Calu3 (cell line): ENCODE measurements at places on chromosomes 5 and 9.

DNA sequence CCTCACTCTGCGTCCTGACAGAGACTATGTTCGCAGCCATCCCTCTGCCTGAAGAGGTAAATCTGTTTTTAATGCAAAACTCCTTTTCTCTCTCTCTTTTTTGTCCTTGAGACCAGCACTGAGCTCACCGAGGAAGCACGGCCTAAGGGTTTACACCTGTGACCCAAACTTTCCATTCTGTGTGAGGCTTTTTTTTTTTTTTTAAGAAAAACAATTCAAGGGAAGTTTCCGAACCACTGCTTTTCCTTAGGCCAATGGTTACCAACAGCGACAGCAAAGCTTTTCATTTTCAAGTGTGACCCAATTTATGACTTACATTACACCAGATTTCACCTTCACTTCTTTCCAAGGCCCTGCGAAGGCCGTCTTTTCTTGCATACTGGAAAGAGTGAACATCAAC lies 205.9 kb downstream of the EFNA5 start:
- no peak for DNase-seq

DNA sequence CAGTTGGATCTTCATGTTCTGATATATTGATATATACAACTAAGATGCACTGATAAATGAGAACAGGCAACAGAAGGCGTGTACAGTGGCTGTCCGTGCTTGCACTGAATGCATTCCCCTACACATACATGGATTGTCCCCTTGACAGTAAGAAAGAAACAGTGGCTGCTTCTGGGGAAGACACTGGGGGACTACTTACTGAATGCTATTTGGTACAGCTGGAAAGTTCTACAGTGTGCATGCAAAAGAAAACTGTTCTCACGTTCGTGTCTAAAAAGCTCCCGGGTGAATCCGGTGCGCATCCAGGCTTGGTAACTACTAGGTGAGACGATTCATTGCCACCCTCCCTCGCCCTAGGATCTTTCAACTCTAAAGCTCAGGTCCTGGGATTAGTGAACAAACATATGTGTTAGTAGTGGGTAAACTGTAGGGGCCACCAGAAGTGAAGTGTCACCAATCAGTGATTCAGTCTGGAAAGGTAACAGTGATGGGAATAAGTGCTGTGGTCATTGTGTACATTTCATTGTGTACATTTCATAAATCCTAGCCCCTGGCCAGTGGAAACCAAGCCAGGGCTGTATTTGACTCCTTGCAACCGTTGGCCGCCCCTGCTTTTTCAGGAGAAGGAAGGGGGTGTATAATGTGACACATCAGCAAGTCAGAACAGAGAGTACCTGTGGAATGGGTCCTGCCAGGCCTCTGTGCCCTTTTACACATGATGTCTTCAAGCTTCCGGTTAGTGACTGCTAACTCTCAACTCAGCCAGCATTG lies 46.3 kb upstream of the BOD1 start:
- no peak for DNase-seq

GRCh38 chr5:110354311-110354710 lies 372.2 kb downstream of the TMEM232 start:
- no peak for DNase-seq

DNA sequence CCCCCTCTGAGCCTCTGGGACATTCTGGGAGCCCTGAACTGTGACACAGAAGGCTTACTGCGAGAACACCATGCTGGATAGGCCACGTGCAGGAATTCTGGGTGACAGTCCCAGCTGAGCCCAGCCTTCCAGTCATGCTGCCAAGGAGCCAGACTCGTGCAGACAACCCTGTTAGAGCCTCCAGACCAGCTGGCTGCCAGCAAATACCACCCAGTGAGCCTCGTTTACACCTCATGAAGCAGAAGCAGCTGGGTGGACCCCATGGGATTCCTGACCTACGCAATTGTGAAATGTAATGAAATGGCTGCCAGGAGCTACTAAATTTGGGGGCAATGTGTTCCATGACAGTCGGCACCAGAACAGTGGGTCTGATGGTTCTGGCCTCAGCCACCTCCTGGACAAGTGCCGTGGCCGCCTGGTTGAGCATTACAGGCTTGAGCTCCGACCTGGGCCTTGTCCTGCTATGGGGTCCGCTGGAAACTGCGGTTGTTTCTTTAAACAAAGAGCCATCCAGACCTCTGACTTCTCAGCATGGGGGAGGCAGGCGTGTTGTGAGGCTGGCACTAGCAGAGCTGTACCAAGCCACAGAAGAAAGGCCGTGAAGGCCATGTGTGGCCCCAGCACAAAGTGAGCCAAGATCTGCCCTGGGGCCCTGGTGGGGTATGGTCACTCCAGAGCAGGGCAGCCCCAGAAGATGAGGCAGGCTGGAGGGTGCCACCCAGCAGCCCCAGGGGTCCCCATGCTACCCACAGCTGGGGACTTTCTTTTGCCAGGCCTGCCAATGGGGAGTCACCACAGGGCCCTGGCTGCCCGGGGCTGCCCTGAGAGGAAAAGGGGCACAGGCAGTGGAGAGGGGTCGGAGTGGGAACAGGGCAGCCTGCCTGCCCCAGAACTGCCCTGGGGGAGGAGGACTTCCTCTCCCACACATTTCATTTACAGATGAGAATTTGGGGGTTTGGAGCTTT lies 19.3 kb upstream of the RXRA start:
- no peak for DNase-seq

- DNase-seq, result no peak
These were observed 71.9 kb upstream of the SPATA31E1 start for GRCh38 chr9:87810679-87811178.

GRCh38 chr5:127899214-127899610 lies 184.4 kb upstream of the SLC12A2 start:
- no peak for DNase-seq

- no peak for DNase-seq
These were observed 17.7 kb upstream of the UGCG start for GRCh38 chr9:111878946-111879345.

GRCh38 chr9:97491216-97491999 lies 10.1 kb upstream of the TMOD1 start:
- no peak for DNase-seq

DNA sequence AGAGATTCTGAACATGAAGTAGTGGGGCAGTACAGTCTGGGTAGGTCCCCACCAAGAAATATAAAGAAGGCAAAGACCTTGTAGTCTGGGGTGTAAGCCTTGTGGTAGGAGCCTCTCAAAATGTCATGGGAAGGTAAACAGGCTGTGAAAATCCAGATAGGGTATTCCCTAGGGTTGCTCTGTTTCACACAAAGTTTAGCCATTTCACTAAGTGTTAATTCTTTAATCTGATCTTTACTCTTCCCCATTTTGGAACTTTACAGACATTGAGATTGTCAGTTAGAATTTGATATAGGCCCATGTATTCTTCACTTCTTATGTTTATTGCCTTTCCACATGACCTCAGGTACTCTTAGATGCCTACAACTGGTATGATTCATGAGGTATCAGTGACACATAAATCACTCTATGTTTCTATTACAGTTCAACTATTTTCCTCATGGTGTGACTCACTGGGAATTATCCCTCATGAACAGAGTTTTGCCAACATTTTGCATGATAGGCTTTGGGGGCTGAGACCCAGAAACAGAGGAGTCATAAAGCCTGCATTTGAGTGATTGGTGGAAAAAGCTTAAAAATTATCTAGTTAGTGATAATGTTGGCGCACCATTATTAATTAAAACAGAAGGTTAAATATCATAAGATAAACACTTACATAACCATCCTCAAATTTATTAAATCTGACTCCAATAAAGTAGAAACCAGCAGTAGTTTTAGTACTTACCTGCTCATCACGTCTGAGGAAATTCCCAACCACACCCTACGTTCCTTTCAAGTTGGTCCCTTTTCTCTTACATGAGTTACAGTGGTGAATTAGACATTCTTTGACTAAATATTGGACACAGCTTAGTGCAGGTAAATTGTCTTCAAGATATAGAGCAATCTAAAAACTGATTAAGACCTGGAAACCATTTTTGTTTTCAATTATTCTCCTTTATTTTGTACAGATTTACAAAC lies 399.8 kb upstream of the MEF2C start:
- DNase-seq, result no peak

GRCh38 chr5:6576861-6577501 lies 55.9 kb downstream of the NSUN2 start:
- peak; percentile 52 for DNase-seq

- DNase-seq, result peak; percentile 57
These were observed 27.7 kb downstream of the PCSK5 start for GRCh38 chr9:75918154-75918553.

DNA sequence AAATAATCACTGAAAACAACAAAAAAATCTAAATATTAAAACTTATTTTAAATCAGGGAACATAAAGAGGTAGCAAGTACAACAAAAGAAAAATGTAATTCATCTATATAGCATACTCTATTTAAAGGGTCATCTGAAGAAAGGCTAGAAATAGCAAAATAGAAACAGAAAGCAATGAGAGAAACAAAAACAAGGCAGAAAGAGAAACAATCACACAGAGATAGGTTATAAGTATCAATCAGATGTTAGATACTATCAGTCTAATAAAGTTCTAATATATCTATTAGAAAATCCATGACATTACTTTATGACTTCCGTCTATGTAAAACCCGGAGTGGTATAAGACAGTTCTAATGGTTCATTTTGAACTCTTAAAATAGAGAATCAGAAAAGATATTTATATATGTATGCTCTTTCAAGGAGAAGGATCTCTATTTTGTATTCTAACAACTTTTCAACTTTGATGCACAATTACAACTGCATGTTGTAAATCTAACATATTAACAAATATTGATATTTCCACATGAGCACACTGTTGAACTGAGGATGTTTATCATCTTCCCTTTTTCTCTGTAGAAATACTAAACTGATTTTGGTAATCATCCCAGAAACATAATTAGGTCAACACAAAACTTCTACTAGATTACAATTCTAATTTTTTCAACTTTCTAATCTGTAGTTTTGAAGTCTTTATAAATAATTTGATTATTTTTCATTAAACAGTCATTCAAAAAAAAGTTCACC lies 15.8 kb downstream of the RICTOR start:
- no peak for DNase-seq

DNA sequence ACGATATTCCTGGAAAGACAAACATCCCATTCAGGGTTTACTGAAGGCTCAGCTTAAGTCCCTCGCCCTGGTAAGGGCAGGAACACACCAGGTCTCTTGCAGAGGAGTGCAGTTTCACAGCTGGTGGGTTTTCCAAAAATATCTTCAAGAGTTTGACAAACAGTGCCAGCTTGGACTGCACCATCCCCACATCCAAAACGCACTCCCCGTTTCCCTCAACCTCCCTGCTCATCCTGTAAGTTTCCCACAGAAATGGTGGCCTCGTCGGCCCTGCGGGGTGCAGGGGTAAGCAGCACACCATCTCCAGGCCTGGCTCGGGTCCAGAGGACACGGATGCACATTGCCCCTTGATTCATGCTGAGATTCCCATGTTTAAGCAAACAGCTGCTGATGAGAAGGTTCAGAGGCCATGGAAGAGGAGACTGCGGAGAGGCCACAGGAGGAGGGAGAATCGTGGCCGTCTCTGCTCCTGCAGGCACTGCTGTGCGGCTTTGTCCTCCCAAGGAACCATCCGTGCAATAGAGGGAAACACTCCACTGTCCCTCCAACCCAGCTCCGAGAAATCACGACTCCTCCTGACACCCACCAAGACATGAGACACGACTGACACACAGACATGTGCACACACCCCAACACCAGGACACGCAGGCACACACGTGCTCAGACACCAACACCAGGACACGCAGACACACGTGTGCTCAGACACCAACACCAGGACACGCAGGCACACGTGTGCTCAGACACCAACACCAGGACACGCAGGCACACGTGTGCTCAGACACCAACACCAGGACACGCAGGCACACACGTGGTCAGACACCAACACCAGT lies 24.0 kb upstream of the SLC12A7 start:
- DNase-seq, result no peak

DNA sequence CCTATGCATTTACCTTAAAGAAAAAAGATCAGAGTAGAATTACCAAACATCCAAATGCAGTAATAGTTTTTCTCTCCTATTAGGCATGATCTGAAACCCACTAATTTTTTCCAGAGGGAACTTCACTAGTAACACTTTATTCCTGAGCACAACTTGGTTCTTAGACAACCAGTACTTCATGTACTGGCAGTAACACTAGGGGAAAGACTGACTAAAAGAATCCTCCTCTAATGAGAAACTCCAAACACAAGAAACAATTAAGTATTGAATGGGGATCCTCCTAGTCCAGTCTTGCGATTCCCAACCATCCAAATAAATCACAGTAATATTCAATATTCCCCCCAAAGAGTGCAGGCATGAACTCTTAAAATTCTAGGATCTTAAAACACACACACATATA lies 48.9 kb downstream of the ZNF608 start:
- no peak for DNase-seq

GRCh38 chr5:54743997-54744788 lies 226.6 kb downstream of the SNX18 start:
- DNase-seq, result peak; percentile 32

DNA sequence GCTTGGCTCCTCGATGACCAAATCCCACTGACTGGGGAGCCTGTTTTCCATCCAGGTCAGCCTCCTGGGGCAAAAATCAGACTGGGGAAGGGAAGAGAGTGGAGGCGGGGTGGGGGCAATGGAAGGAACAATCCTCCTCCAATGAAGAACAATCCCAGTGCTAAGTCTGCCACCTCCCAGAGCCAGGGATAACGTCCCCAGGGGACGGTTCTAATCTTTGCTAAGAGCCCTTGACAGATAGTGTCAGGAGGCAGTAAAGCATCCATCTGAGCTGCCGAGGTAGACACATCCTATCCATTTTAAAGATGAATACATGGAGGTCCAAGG lies 298.5 kb upstream of the MSX2 start:
- no peak for DNase-seq

DNA sequence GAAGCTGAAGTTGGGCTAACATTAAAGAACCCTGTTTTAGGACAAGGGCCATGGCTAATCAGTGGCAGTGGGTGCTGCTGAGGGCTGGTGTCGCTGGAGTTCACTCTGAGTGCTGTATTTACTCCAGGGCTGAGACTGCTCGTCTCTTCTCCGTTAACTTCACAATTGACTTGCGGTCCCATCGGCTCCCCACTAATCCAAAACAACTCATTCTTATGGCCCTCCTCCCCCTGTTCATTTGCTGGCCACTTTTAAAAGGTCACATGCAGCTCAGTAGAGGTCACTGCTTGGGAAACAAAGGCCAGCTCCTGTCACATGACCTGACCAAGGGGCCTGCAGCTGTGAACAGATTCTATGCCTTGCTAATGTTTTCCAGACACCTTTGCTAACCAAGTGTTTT lies 38.4 kb downstream of the PTCH1 start:
- DNase-seq, result no peak

- DNase-seq, result no peak
These were observed 114.3 kb downstream of the MVB12B start for GRCh38 chr9:126440940-126441339.

DNA sequence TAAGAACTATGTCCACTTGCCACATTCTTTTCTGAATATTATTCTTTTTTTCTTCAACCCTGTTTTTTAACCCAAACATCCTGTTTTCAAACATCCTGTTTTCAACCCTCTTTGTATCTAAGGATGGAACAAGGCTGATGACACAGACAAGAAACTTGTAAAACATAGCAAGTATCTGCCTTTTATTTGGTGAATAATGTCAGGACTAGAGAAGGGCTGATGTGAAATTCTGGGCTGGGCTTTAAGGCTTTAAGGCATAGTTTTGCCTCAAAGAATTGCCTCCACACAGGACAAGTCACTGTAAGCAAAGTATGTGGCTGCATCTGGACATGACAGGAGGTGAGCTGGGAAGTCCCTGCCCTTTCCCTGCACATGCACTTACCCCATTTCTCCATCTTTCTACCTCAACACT lies 42.5 kb upstream of the RIC1 start:
- DNase-seq, result no peak

- no peak for DNase-seq
These were observed 237.4 kb upstream of the PRDM9 start for GRCh38 chr5:23269981-23270380.

GRCh38 chr5:81007637-81008027 lies 47.5 kb downstream of the RASGRF2 start:
- DNase-seq, result no peak
